ENCODE measurements at places on chromosomes 3 and 15. TPM values are rescaled to one million over a fixed set of nuclear protein-coding genes. Genes with fewer than 3 reads are reported as not detected.
A peak's percentile ranks its signal among the peaks of the same experiment; 100 is the strongest.

Gene GHSR
- polyA plus RNA-seq = not detected

Gene UPK1B
- polyA plus RNA-seq = 0.03 TPM

Gene LTK
- polyA plus RNA-seq = 0.12 TPM

DNA sequence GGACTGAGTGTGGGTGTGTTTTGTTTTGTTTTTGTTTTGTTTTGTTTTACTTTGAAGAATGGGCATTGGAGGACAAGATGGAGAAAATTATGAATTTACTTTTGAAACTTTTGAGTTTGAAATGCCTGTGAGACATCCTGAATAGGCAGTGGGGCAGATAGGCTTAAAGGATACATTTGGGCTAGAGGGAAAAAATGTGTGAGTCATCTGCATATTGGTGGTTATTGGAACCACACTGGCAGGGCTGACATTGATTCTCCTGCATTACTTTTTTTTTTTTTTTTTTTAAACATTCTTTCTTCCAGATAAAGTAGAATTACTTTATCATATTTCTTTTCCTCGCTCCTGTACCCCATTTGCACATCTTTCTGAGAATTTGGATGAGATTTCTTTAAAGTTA lies 56.1 kb downstream of the CALML4 start:
- no peak for DNase-seq

GRCh38 chr3:192408647-192409200 lies 318.6 kb downstream of the FGF12 start:
- peak; percentile 34 for DNase-seq

- no peak for DNase-seq
These were observed 478.9 kb upstream of the GOLIM4 start for GRCh38 chr3:168574455-168575158.

Data from psoas muscle (tissue), 8 donors.